ENCODE measurements at places on chromosomes 16 and 17. TPM values are rescaled to one million over a fixed set of nuclear protein-coding genes. Genes with fewer than 3 reads are reported as not detected.
A peak's percentile ranks its signal among the peaks of the same experiment; 100 is the strongest.

KRTAP4-1 gene
- total RNA-seq: not detected

DNA sequence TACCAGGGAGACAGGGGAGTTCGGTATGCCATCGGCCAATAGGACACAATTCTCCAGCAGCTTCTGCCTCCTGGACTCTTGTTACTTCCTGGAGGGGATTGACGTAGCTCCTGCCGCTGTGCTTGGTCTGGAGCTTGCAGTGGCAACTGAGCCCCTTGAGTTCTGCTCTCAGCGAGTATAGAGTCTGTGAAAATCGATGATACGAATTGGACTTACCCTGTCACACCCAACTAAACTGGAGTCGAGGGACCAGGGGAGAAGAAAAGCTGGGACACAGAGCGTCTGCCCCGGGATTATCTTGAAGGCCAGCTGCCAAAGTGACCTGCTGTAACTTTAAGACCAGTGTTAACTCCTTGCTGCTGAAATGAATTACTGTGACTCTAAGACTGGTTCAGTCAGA, 22.2 kb downstream of the SEC14L1 start:
- no peak for DNase-seq
- H3K27ac ChIP-seq: no peak overlapping the region
- peaks cover 37% of the 10 kb centered on the region for H3K4me1 ChIP-seq
- no peaks in the 10 kb centered on the region for H3K27me3 ChIP-seq
- H3K36me3 ChIP-seq: peaks cover 6% of the 10 kb centered on the region

DNA sequence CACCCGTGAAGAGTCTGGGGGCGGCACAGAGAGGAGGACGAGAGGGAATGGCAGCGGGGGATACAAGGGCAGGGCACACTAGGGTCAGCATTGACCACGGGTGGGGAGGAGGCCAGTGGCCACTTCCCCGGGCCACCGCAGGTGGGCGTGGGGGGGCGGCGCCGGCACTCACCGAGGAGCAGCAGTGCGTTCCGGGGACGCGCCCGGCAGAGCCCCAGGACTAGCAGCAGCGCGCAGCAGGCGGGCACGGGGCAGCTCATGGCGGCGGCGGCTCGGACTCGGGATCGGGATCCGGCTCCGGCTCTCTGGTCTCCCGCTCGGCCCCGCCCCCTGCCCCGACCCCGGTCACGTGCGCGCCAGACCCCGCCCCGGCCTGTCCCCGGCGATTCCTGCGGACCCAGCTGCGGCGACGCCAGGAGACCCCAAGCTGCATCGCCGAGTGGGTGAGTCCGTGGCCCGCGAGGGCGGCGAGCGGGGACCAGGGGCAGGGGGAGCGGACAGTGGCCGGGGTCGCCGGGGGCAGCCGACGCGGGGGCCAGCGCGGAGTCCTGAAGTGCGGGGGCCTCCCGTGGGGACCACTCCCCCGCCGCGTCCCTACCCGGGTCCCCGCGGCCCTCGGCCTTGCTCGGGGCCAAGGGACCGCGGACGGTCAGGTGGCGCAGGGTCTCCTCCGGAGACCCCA, at the start of the genes SGSH and SLC26A11:
TSS of gene SGSH (minus strand) at position 280 of the 682 bp plus-strand sequence. CDS start at position 260, 20 bp downstream.
TSS of gene SLC26A11 (plus strand) at position 374 of the 682 bp plus-strand sequence. CDS start 1,134 bp downstream, outside the sequence.
- peaks cover 11% of the 10 kb centered on the region for H3K4me1 ChIP-seq
- peak within 1 kb of the TSS; percentile 75 for H3K27ac ChIP-seq
- DNase-seq: peak; percentile 100
- no peaks in the 10 kb centered on the region for H3K27me3 ChIP-seq
- H3K4me3 ChIP-seq: peak within 1 kb of the TSS; percentile 93

DNA sequence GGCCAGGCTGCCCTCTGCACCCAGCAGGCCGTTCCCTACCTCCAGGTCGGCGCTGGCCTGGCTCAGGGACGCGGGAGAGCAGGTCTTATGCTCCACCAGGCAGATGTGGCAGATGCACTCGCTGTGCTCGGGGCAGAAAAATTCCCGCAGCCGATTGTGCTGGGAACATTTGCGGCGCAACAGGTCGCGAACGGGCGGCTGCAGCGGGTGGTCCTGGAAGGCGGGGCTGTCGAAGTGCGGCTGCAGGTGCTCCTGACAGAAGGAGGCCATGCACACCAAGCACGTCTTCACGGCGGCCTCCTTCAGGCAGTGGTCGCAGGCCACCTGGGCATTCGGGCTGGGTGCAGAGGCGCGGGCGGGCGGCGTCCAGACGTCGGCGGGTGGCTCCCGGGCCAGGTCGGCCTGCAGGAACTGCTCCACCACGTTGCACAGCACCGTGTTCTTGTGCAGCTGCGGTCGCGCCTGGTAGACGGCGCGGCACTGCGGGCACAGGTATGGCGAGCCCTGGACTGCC, 439 bp downstream of the TRIM25 start:
- no peak for DNase-seq
- peak overlapping the region; percentile 83 for H3K4me3 ChIP-seq
- no peaks in the 10 kb centered on the region for H3K27me3 ChIP-seq
- H3K4me1 ChIP-seq: peaks cover 32% of the 10 kb centered on the region
- H3K27ac ChIP-seq: peak overlapping the region; percentile 68
- peaks cover 4% of the 10 kb centered on the region for H3K36me3 ChIP-seq

PLXDC1 gene
- 3.8 TPM for total RNA-seq

ODAD4 gene
- total RNA-seq: 1.5 TPM

- DNase-seq: no peak
- H3K4me1 ChIP-seq: no peaks in the 10 kb centered on the region
- no peaks in the 10 kb centered on the region for H3K36me3 ChIP-seq
Measured at GRCh38 chr16:20676837-20677236, 20.6 kb downstream of the ACSM1 start.

GRCh38 chr16:11681556-11681955, 13.3 kb downstream of the SNN start:
- H3K27ac ChIP-seq: no peak overlapping the region
- no peaks in the 10 kb centered on the region for H3K27me3 ChIP-seq
- H3K4me3 ChIP-seq: no peak overlapping the region
- H3K36me3 ChIP-seq: peaks cover 56% of the 10 kb centered on the region
- peaks cover 35% of the 10 kb centered on the region for H3K4me1 ChIP-seq
- DNase-seq: no peak

DNA sequence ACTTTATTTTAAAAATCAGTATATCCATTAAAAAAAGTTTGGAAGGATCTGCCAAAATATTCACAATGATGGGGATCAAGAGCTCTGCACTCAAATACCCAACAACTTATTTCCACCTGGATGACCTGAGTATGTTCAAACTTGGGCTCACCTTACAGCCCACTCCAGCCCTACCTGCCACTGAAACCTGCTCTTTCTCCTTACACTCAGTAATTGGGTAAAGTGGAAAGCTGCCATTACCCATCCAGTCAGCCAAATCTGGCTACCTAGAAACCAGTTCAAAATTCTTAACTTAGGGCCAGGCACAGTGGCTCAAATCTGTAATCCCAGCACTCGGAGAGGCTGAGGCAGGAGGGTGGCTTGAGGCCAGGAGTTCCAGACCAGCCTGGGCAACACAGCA, 9.6 kb downstream of the VPS53 start:
- no peak overlapping the region for H3K4me3 ChIP-seq
- H3K27me3 ChIP-seq: no peaks in the 10 kb centered on the region
- peaks cover 5% of the 10 kb centered on the region for H3K4me1 ChIP-seq
- H3K36me3 ChIP-seq: peaks cover 39% of the 10 kb centered on the region
- no peak overlapping the region for H3K27ac ChIP-seq

PIK3R6 gene
- not detected for total RNA-seq

DNA sequence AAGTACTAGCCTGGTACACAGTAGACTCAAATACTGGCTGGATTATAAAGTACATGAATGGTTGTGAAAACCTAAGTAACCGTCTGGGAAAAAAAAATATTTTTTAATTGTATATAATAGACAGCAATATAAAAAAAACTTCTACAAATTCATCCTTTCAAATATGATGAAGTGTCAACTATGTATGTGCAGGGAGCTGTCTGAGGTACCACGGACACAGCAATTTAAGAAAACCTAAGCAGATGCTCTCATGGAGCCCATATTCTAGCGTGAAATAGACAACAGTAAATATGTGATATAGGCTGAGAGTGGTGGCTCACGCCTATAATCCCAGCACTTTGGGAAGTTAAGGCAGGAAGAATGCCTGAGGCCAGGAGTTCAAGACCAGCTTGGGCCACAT, 104.6 kb downstream of the TTC19 start:
- H3K36me3 ChIP-seq: peaks cover 26% of the 10 kb centered on the region
- no peak overlapping the region for H3K4me3 ChIP-seq
- no peaks in the 10 kb centered on the region for H3K27me3 ChIP-seq
- no peak overlapping the region for H3K27ac ChIP-seq
- peak; percentile 48 for DNase-seq
- H3K4me1 ChIP-seq: no peaks in the 10 kb centered on the region

DNA sequence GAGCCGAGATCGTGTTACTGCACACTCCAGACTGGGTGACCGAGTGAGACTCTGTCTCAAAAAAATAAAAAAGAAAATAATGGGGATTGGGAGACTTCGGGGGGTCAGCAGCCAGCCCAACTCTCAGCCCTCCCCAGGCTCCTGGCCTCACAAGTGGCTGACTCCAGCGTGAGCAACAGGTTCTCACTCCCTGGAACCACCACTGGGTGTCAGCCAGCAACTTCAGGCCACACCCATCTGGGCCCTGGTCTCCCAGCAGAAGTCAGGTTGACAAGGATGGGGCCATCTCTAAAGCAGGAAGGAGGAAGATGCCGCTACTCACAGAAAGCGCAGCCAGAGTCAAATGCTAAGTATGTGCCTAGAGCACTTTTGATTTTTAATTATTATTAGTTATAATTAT, 139.4 kb downstream of the C16orf78 start:
- H3K4me1 ChIP-seq: no peaks in the 10 kb centered on the region
- H3K4me3 ChIP-seq: no peak overlapping the region
- H3K27me3 ChIP-seq: no peaks in the 10 kb centered on the region
- H3K27ac ChIP-seq: no peak overlapping the region

Data from osteoblast (primary cell).